ENCODE measurements at places on chromosomes 2 and 18. TPM values are rescaled to one million over a fixed set of nuclear protein-coding genes. Genes with fewer than 3 reads are reported as not detected.

GRCh38 chr2:65666156-65666725 is 233.8 kb upstream of the SPRED2 start:
- no peak for DNase-seq

- DNase-seq = no peak
Observed at GRCh38 chr2:140862181-140862580, 1268.6 kb downstream of the LRP1B start.

- no peak for DNase-seq
Observed at GRCh38 chr2:129775952-129776653, 203.4 kb upstream of the RAB6C start.

SERPINB10 gene
- not detected for total RNA-seq

GRCh38 chr2:148992448-148992847 is 46.1 kb upstream of the LYPD6B start:
- DNase-seq = no peak

LIMS4 gene
- total RNA-seq = 0.23 TPM

GRCh38 chr2:215527736-215528135 is 91.9 kb upstream of the FN1 start:
- DNase-seq = no peak

DNA sequence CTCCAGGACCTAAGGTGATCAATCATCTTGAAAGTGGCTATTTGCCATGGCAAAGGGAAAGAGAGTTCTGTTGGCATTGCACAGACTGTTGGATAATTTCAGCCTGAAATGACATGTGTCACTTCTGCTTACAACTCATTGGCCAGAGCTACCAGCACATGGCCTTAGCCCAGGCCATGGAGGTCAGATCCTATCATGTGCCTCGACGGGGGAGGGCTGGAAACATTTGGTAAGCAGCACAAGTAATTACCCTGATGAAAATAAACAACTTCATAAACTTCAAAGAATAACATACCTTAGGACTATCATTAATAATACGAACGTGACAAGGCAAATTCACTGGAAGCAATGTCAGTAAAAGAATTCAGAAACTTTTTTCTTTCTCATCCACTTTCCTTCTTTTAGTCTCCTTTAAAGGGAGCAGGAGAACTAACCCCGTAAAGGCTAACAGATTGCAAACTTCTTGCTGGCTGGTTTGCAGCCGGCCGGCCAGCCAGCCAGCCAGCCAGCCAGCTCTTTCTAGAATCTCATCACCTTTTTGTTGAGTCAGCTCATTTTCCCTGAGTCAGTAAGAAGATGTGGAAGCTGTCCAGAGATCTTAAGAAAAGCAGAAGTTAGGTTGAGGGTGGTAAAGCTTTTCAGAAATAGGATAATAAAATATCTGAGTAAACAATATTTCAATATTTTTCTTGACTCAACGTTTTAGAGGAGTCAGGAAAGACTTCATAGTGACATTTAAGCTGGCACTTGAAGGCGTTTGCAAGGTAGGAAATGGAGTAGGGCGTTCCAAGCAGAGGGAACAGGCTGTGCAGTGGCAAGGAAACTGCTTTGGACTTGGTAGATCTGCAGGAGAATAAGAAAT is 31.9 kb downstream of the CNRIP1 start:
- DNase-seq = no peak

CD8B2 gene
- 13.1 TPM for total RNA-seq

- DNase-seq = no peak
Observed at GRCh38 chr2:127576433-127577207, 41.1 kb downstream of the MYO7B start.

DNA sequence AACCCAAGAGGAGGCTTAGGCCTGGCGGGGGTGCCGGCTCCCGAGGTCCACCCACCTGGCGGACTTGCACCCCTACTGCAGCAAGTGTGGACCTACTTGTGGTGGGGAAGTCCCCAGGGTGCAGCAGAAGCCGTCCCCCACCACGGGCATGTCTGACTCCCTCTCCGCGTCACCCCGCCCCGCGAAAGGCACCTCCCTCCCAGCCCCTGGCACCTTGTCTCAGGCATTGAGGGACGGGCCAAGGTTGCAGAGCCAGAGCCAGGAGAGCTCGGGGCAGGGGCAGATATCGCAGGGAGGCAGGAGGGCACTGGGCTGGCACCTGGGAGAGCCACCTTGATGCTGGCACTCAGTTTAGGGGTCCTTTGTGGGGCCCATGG is 19.0 kb downstream of the CROCC2 start:
- no peak for DNase-seq

- DNase-seq = no peak
Observed at GRCh38 chr2:210315015-210315788, at the start of gene MYL1. TSS of gene MYL1 (minus strand) at chr2:210315174. CDS start at chr2:210315042, 132 bp downstream.

MPHOSPH10 gene
- 55.7 TPM for total RNA-seq

ANKRD36C gene
- total RNA-seq = 71.8 TPM

DNA sequence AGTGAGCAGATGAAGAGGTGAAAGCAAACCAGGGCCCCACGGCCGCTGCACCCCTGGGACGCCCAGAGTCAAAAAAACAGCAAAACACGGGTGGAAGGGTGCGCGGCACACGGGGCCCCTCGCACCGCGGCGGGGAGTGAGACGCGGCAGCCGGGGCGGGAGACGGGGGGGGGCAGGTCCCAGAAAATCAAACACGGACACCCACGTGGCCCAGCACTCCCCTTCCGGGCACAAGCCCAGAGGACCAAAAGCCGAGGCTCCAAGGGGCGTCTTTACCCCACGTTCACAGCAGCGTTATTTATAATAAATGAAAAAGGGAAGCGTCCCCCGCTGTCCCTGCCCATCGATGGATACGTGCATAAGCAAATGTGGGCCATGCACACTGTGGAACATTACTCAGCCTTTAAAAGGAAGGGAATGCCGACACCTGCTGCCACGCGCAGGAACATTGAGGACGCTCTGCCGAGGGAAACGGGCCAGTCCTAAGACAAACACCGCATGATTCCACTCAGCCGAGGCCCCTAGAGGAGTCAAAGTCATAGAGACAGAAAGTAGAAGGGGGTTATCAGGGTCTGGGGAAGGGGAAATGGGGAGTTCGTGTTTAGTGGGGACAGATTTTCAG is 677 bp upstream of the COPS9 start:
- DNase-seq = no peak

- DNase-seq = peak; percentile 46
Observed at GRCh38 chr2:218257390-218257981, 3.3 kb upstream of the GPBAR1 start.

DNA sequence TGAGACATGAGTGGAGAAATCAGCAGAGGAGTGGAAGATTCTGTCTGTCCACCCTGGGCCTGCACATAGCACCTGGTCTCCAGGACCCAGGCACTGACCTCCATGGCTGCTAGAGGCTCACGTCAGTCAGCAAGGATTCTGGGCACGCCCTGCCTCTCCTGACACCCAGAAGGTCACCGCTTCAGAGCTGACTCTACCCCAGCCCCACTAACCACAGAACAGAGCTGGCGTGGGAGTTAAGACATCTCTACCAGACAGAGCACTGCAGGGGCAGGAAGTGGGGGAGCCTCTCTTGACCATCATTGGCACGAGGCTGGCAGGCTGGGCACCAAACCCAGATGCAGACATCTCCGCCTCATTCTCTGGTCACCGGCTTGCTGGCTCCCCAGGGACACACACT is 3.0 kb downstream of the ADCY3 start:
- DNase-seq = no peak

- no peak for DNase-seq
Observed at GRCh38 chr2:177817300-177817699, 255.3 kb downstream of the PDE11A start.

LTBP1 gene
- not detected for total RNA-seq

ARHGAP15 gene
- total RNA-seq = 134 TPM

GRCh38 chr2:121377646-121378045 is 92.6 kb upstream of the TFCP2L1 start:
- DNase-seq = no peak

DNA sequence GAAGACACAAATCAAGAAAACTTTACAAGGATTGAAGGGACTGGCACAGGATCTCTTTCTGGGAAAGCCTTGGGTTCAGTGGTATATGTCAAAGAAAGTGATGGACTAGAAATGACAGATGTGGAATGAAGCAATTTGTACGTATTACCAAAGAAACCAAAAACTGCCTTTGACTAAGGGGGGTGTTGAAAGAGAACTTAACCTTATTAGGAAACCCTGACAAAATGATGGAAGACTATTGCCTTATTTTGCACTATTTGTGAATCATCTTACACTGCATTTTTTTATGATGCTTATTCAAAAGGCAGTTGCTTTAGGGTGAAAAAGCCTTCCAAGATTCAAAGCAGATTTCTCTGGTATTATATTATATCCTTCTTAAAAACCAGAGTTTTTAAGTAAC is 4.0 kb downstream of the TSGA10 start:
- no peak for DNase-seq

CERKL gene
- not detected for total RNA-seq

DNA sequence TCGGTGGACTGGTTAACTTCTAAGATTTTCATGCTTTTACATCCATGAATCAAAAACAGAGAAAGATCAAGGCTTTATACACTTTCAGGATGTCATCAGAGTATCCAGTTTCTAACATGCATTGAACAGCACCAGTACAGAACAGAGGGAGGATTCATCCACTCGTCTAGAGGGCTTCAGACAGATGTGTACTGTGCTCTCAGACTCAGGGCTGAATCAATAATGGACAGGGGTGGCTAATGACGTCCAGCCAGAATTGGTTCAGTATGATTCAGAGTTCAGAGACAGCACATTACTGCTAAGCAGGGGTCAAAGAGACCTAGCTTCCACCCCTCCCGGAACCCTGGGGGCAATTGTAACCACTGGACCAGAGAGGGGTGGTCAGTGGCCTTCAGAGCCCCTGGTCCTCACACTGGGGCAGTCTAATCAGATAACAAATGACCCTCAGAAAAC is 37.3 kb downstream of the RNU4ATAC start:
- DNase-seq = no peak

DNA sequence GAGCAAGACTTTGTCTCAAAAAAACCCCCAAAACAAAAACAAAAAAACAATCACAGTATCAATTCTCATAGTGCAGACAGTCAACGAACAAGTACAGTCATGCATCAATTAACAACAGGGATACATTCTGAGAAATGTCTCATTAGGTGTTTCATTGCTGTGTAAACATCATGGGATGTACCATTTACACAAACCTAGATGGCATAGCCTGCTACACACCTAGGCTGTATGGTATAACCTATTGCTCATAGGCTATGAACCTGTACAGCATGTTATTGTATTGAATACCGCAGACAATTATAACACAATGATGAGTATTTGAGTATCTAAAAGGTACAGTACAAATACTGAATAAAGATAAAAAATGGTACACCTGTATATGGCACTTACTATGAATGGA is 67.8 kb upstream of the LMAN1 start:
- no peak for DNase-seq

CABYR gene
- total RNA-seq = 2.1 TPM

GRCh38 chr2:143344780-143345179 is 215.6 kb downstream of the ARHGAP15 start:
- DNase-seq = no peak

DNA sequence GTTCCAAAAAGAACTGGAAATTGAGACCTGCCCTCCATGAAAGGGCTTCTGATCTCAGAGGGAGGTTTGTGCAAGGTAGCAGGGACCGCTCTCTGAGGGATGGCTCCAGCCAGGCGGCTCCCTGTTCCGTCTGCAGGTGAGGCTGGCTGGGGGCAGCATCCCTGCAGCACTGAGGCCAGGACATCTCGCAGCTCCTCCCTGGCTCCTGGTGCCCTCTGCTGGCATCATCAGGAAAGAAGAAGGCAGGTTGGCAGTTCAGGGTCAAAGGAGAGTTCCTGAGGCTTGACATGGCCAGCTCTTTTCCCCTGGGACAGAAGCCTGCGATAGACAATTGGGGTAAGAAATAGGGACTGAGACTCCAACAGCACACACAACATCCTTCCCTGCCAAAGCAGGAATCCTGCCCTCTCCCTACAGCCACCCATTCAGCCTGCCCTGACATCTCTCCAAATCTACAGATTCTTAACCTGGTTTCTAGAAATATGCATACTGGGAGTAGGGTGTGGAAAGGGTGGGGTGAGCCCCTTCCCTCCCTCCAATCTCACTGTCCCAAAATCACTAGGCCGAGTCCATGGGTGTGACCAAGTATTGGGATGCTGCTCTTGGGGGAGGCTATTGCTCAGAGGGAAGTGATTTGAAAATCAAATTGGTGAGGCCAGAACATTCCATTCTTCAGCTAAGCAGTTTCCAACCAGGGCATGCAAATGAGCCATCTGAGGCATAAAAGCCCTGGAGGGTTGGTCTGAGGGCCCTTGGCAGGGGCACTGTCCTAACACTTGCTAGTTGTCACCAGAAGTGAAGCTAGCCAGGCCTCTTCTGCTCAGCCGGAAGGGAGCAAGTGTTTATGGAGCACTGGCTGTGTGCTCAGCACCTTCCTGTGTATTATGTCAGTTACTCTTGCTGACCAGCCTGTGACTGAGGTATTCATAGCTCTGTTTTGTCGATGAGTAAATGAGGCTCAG is 185.4 kb downstream of the TFCP2L1 start:
- no peak for DNase-seq

PJVK gene
- 4.2 TPM for total RNA-seq

DNA sequence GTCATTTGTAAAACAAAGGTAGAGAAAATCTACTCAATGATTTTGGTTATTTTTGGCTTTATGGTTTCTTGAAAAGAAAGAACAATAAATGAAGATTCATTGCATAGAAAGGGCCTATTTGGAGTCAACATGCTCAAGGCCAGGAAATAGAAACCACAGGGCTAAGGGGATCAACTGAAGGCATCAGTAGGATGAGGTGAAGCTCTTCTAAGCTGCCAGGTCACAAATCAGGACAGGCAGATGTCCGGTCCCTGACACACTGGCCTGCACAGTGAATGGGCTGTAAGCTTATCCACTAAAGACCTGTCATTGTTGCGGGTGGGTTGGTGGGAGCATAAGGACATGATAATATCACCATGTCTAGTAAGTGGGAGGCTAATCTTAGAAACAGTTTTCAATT is 31.6 kb upstream of the RNF138 start:
- no peak for DNase-seq

GRCh38 chr18:40346146-40346545 is 1608.9 kb upstream of the PIK3C3 start:
- no peak for DNase-seq

GRCh38 chr2:11480406-11480805 is 14.4 kb upstream of the E2F6 start:
- DNase-seq = no peak

SLC11A1 gene
- 0.47 TPM for total RNA-seq

GRCh38 chr2:227389231-227389630 is 1.5 kb upstream of the SCYGR1 start:
- DNase-seq = no peak

GRCh38 chr2:42876326-42876751 is 84.0 kb upstream of the HAAO start:
- DNase-seq = no peak

DNA sequence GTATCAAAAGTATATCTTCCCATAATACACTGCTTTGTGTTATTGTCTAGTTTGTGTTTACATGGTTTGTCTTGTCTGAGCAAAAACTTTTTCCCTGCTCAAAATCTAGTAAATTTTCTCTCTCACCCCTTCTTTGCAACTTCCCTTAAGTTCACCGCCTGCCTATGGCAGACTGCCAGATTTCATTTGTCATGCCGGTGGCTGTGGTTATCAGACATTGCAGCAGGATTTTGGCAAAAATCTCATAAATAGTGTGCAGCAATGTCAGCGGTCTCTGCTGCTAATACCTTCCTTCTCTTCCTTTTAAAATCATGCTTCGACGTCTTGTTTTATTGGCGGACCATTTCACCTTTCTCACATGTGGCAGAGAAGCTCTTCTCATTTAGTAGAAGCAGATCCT is 45.6 kb upstream of the TMEM178A start:
- DNase-seq = no peak

Measured in naive thymus-derived CD8-positive, alpha-beta T cell (primary cell).